ENCODE measurements at places on chromosomes 6 and 20.

- DNase-seq: no peak
Observed at GRCh38 chr6:31947070-31947675, 1.3 kb downstream of the CFB start.

DNA sequence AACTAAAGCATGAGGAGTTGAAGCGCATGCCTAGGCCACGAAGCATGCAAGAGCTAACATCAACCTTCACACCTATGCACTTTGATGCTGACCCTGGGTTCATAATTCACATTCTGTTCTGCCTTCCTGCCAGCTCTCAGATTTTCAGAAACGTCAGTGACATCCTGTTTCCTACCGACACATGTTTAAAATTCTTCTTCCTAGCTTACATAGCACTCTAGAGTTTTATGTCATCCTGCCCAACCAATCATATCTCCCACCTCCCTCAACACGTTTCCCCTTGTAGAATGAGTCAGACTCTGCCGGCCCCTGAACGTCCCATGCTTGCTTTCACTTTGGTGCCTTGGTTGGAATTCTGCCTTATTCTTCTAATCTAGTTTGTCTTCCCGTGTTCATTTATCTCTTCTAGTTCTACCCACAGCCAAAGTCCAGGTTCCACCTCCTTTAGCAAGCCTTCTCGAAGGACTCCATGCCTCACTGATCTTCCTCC, 97.2 kb upstream of the MAP7 start:
- peak; percentile 21 for DNase-seq

- DNase-seq: no peak
Observed at GRCh38 chr20:37102571-37102970, 6.8 kb upstream of the RBL1 start.

- DNase-seq: no peak
Observed at GRCh38 chr20:62241506-62241905, 3.2 kb downstream of the OSBPL2 start.

- no peak for DNase-seq
Observed at GRCh38 chr6:11616200-11616611, 78.7 kb downstream of the TMEM170B start.

DNA sequence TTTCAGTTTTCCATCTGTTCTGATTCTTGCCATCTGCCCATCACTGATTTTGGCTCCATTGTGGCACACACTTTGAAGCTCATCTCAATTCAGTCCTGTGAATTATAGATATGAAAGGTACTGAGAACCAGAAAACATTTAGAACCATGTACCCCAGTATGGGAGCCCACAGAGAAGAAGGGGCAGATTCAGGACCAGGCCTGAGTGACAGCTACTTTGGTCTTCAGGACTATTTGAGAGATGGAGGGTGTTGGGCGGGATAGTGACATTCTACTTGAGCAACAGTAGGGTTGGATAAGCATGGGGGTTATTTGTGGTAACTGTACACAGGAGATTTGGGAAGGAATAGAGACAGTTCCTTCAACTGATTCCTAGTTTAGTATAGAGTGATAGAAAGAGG, 259.2 kb upstream of the MANEA start:
- no peak for DNase-seq

Data from stimulated activated CD4-positive, alpha-beta T cell treated with anti-CD3 and anti-CD28 coated beads, Interleukin-2, amount 100 ng/mL, for 48 hours (primary cell).